ENCODE measurements at places on chromosomes 6 and 20.

- no peak for DNase-seq
These were observed 14.1 kb upstream of the TFAP2D start for GRCh38 chr6:50699051-50699775.

DNA sequence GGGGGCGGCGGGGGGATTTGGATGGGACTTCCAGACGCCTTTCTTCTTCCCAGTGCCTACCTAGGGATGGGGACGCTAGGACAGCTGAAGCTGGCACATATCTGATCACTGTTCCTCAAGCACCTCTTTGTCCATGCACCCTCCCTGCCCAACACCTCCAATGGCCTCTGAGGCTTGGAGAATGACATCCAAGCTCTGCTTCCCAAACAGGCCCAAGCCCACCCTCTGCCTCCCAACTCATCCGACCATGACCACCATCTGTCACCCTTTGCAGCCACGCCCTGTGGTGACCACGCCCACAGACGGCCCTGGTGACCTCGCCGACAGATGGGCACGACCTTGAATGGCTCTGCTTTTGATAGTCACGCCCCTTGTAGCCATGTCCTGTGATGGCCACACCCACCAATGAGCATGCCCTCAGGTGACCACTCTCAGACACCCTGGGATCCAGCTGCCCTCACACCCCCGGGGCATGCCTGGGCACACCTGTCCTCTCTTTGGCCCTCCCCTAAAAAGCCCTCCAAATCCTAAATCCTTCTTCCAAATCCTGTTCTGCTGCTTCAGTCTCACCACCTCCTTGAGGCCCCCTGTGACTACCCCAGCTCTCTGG is 51.0 kb downstream of the SSR1 start:
- DNase-seq, result no peak

GRCh38 chr20:11047559-11047958 is 373.8 kb upstream of the JAG1 start:
- peak; percentile 19 for DNase-seq

GRCh38 chr20:53595018-53595378 is 1.4 kb upstream of the ZNF217 start:
- peak; percentile 43 for DNase-seq

- peak; percentile 99 for DNase-seq
These were observed 15.3 kb upstream of the MMP9 start for GRCh38 chr20:45993197-45993951.

DNA sequence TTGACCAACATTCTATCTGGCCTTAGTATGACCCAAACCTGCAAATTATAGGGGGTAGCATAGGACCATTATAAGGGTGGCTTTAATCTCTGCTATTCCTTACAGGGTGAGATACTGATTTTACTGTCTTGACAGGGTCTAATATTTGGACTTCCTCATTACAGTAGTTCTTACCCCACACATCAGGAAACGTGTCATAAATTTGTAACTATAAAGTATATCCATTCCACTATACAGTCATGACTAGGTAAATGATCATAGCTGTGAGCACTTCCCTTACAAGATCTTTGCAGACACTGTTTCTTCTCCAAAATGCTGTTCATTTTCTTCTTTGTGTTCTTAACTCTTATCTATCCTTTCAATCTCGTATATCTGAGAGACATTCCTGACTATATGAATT is 518.7 kb upstream of the RNF217 start:
- DNase-seq, result no peak

GRCh38 chr6:16582446-16583143 is 178.7 kb downstream of the ATXN1 start:
- DNase-seq, result no peak

DNA sequence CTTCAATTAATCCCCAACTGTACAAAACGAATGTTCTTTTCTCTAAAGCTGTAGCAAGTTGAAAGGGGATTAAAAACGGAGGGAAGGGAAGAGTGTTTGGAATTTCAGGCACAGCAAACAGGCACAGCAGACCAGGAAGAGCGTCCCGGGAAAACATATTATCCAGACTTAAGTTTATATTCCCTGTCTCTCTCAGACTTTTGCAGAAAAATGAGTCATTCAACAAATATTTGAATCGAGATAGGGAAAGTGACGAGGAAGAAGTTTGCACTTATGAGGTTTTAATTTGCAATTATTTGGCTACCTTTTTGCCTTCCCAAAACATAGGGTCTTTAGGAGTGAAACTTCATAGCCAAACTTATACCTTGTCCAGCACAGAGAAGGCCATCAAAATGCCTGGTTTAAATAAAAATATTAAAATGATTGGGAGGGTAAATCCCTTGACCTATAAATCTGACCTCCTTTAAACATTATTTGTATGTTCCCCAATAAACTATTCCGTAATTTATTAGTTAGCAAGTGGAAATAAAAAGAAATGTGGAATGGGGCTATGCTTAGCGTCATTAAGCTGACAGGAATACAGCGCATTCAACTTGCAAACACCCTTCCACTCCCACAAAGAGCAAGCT is 16.0 kb downstream of the HFE start:
- peak; percentile 75 for DNase-seq

DNA sequence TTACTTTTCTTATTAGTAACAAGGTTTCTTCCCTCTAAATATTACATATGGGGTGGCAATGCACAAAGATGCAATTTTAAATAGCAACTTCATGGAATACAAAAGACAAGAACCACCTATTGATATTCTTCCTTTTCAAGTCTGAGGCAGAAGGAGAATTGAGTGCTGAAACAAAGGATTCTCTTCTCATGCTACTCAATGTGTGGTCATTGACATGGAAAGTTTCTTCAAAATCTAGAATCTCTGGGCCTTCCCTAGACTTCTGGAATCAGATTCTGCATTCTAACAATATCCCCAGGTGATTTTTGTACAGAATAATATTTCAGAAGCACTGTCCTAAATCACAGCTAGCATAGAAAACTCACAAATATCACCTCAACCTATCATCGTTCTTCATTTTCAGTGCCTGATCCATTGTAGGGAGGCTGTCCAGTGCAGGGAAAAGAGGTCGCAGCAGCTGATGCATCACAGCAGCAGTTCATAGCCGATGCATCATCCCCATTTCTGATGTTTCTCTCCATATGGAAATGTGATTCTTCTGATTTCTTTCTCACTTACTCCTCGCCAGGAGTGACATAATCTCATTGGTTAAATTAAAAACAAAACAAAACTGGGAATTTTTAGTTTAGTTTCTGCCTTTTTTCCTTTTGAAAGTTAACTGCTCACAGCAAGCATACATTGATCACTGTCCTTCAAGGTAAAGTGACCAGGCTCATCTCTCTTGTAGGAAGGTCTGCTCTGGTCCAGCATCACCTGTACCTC is 139.5 kb upstream of the FAM83B start:
- DNase-seq, result no peak

- DNase-seq, result no peak
These were observed 594.0 kb upstream of the JAG1 start for GRCh38 chr20:11267762-11268335.

DNA sequence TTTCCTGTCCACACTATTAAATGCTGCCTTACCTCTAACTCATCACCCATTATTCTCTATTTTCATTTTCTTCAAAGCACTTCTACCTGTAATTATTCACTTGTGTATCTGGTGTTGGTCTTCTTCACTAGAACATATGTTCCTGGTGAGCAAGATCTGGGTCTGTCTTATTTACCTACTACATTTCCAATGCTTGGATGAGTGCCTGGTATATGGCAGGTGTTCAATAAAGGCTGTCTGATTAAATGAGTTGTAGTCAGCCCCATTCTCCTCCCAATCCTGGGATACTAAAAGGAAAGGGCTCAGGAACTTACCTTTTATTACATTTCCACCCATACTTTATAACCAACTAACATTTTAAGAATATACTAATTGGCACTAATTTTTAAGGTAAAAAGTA is 61.0 kb downstream of the CEP162 start:
- no peak for DNase-seq

GRCh38 chr6:100467129-100468015 is 2.7 kb upstream of the SIM1 start:
- no peak for DNase-seq

- peak; percentile 42 for DNase-seq
These were observed 5.8 kb downstream of the TFAP2C start for GRCh38 chr20:56634735-56635385.

DNA sequence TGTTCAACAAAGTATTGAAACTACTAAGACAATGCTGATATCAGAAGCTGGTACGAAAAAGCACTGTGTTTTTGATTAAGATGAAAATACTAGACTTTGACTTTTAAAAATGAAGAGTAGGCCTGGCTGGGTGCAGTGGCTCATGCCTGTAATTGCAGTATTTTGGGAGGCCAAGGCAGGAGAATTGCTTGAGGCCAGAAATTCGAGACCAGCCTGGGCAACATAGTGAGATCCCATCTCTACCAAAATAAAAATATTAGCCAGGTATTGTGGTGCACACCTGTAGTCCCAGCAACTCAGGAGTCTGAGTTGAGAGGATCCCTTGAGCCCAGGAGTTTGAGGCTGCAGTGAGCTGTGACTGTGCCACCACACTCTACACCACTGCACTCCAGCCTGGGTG is 43.4 kb downstream of the TIAM2 start:
- no peak for DNase-seq

- no peak for DNase-seq
These were observed 103.4 kb downstream of the HIVEP1 start for GRCh38 chr6:12115492-12115891.

- no peak for DNase-seq
These were observed at the start of gene ALDH8A1 for GRCh38 chr6:134949927-134950326. ALDH8A1 (minus strand) TSS chr6:134950101; CDS start chr6:134950053, 48 bp downstream.

- DNase-seq, result no peak
These were observed 11.4 kb upstream of the TBX18 start for GRCh38 chr6:84775751-84776150.

DNA sequence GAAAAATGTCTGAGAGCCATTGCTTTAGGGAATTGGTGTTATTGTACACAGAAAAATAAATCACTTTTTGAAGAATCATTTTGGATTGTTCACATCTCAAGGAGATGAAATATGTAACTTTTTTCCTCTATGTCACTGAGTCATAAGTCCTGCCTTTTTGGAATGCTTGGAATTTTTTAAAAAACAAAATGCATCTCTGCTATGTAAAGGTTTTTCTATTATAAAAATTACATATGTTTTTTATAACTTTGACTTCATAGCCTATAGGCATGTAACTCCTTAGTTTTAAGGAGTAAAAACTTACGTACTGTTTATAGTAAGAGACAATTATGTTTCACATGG is 8.7 kb downstream of the RNF144B start:
- peak; percentile 28 for DNase-seq

- DNase-seq, result peak; percentile 38
These were observed 194.7 kb upstream of the RREB1 start for GRCh38 chr6:6912817-6913744.

DNA sequence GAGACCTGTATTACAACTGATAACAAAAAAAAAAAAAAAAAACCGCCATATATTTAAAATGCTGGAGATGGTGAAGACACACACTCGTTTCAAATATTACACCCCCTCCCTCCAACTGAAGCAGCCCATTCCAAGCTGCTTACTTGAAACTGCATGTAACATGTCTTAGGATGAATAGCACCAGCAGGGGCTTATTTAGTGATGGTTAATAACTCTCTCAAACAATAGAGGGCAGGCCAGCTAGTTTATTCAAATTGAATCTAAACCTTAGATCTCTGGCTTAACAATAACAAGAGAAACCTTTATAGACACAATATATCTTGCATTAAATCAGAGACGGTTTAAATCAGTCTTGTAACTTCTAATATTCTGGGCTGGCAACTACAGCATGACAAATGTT is 9.3 kb upstream of the JPH2 start:
- DNase-seq, result peak; percentile 49
